ENCODE measurements at places on chromosomes 13 and 19.

DNA sequence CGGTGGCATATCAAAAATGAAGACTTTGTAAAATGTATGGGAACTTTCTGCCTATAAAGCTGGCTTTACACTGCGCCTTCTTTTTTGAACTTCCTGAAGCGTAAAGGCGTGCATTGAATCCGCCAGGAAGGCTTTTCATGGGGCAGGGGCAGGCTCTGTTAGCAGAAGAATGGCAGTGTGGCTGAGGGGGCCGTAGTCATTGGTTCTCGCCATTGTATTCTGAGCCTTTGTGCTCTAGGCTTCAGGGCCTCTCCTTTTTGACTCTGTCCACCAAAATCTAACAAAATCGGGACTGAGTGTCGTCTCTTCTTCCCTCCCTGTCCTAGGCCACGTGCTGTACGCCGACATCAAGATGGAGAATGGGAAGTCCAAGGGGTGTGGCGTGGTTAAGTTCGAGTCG lies 14.1 kb downstream of the PRAM1 start:
- DNase-seq: no peak

DNA sequence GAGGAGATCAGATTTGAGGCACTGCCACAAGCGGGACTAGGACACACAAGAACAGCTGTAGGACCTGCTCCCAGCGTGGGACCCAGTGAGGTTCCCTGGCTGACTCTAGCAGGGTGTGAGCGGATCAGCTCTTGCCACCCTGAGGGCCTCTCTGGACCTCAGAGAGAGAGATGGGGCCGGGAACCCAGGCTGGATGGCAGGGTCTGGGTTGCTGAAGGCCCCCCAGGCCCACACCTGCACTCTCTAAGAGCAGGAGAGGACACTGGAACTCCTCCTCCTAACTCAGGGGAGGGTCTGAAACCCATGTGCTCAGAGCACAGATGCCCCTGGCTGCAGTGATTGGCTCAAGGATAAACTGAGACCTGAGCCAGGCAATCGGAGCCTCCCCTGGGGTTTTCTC lies 13.5 kb upstream of the IL4I1 start:
- no peak for DNase-seq

- peak; percentile 67 for DNase-seq
Observed at GRCh38 chr19:2428756-2429711, 1.6 kb upstream of the TIMM13 start.

GRCh38 chr19:48249502-48250014 lies 6.2 kb downstream of the CARD8 start:
- no peak for DNase-seq

GRCh38 chr19:39788244-39788643 lies 9.6 kb downstream of the LEUTX start:
- no peak for DNase-seq

- DNase-seq: peak; percentile 64
Observed at GRCh38 chr19:52170863-52171320, 529 bp downstream of the ZNF836 start.

- no peak for DNase-seq
Observed at GRCh38 chr19:7559102-7559501, 23.6 kb downstream of the PNPLA6 start.

DNA sequence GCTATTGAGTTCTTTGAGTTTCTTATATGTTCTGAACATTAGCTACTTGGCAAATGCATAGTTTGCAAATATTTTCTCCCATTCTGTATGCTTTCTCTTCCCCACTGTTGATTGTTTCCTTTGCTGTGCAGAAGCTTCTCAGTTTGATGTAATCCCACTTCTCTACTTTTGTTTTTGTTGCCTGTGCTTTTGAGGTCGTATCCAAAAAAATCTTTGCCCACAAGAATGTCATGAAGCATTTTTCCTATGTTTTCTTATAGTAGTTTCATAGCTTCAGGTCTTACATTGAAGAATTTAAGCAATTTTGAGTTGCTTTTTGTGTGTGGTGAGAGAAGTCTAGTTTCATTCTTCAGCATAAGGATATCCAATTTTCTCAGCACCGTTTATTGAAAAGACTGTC lies 536.7 kb upstream of the ARGLU1 start:
- no peak for DNase-seq

DNA sequence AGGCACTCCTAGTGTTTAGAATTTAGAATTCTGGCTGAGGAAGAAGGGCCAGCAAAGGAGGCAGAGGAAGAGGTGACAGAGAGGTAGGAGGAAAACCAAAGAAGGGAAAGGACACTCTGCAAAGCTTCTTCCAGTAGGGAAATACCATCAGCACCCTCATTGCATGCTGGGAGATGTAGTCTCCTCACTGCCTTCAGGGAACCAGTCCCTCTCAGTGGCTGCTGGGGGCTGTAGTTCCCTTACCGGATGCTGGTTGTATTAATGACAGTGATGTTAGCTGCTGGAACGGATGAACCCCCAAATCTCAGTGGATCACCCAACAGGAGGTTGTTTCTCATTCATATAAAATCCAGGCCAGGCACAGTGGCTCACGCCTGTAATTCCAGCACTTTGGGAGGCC lies 10.1 kb downstream of the GRIN2D start:
- no peak for DNase-seq

DNA sequence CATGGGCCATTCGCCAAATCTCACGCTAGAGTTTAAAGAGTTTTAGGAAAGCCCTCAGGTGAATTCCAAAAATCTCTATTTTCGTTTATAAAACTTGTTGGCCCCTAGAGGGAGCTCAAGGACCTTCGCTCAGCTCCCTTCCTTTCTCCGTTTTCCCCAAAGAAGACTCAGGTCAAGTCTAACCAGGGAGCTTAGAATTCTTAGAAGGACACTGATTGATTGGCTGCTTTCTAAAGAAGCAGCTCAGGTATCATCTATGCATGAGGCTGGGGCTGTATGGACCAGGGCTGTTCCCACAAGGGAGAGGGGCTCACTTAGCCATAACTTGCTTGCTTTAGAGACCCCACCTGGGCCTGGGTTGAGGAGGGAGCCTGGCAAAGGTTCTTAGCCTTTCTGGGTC lies 20.5 kb downstream of the DZIP1 start:
- peak; percentile 22 for DNase-seq

- no peak for DNase-seq
Observed at GRCh38 chr13:112953591-112954487, 15.2 kb upstream of the MCF2L start.

GRCh38 chr13:95337597-95337996 lies 36.3 kb upstream of the ABCC4 start:
- no peak for DNase-seq

GRCh38 chr13:93726173-93726957 lies 499.8 kb downstream of the GPC6 start:
- DNase-seq: no peak

- peak; percentile 20 for DNase-seq
Observed at GRCh38 chr19:17873786-17874757, 2.3 kb downstream of the SLC5A5 start.

DNA sequence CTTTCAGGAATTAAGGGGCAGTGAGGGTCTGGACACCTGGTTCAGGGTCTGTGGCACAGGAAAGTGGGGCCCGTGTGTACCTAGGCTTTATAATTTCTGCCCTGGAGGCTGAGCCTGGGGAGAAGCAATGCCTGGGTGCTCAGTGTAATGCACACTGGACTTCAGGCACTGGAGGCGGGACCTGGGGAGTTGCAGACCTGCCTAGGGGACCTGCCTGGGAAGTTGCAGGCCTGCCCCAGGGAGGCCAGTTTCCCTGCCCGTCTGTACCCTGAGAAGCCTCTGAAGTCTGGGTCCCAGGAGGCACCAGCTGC lies 2.5 kb upstream of the TMEM59L start:
- DNase-seq: no peak

DNA sequence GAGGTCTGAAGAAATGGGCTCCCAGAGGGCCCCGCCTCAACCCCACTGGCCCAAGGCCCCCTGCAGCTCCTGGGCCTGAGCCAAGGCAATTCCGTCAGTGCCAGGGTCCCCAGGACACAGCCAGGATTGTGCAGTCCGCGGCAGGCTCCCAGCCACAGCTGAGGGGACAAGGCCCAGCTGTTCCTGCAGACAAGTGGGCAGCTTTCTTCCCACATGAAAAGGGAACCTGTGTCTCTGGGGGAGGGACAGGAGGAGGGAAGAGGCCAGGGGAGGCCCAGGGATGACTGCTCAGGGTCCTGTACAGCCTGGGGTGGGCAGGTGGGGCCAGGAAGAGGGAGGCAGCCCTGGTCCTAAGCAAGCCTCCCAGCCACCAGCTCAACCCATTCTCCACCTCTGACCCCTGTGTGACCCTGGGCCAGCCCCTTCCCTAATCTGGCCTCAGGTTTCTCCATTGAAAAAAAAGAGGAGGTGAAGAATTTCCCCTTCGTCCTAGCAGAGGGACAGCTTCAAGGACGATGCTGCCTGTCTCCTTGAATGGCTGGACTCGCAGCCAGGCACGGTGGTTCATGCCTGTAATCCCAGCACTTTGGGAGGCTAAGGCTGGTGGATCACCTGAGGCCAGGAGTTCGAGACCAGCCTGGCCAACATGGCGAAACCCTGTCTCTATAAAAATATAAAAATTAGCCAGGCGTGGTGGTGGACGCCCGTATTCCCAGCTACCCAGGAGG lies 20.5 kb upstream of the VSTM2B start:
- DNase-seq: no peak

- no peak for DNase-seq
Observed at GRCh38 chr19:57786286-57786685, 16.8 kb downstream of the ZNF586 start.

DNA sequence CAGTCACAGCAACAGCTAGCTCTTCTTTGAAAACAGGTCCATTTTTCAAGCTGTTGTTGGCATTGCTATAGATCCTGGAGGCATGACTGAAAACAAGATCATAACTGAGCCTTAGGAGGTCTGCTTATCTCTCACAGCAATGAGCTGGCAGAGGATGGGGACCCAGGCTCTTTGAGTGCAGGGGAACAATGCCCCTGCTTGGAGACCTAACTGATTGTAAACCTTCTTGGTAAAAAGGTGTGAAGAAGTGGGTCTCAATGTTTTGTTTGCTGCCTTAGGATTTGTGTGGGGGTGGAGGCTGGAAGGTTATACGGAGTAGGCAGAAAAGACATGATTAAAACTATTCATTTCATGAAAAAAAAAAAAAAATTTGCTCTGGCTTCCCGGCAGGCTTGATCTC lies 94.6 kb downstream of the EFNB2 start:
- DNase-seq: peak; percentile 85

GRCh38 chr19:1685046-1685445 lies 32.6 kb upstream of the TCF3 start:
- DNase-seq: no peak

DNA sequence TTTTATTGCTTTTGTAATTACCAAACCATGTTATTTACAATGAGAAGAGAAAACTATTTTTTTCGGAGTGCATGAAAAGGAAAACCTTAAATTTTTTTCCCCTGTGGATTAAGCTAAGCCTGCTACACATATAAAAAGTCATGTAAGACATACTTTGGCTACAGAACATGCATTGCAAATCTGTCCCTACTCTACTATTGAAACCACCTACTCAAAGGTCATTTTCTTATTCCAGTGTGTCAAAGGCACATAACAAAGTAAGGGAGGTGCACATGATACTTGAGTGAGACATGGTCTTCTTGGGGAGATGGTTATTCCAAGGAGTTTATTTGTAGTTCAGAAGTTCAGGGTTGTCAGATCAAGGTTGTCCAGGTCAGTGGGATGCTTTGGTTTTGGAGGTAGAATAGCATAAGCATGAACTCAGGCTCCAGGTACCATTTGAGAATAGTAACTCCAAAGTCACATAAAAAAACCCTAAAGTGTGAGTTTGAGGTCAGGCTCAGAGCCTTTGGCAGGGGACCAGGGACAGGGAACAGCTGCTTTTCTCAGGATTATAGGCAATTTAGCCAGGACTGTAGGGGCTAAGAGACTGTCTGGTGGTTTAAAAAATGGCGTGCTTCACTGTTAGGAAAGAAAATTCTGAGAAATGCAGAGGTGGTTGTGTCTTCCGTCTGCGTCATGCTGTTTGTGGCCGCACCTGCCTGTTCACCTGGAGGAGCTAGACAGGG lies 15.4 kb downstream of the FARP1 start:
- no peak for DNase-seq

DNA sequence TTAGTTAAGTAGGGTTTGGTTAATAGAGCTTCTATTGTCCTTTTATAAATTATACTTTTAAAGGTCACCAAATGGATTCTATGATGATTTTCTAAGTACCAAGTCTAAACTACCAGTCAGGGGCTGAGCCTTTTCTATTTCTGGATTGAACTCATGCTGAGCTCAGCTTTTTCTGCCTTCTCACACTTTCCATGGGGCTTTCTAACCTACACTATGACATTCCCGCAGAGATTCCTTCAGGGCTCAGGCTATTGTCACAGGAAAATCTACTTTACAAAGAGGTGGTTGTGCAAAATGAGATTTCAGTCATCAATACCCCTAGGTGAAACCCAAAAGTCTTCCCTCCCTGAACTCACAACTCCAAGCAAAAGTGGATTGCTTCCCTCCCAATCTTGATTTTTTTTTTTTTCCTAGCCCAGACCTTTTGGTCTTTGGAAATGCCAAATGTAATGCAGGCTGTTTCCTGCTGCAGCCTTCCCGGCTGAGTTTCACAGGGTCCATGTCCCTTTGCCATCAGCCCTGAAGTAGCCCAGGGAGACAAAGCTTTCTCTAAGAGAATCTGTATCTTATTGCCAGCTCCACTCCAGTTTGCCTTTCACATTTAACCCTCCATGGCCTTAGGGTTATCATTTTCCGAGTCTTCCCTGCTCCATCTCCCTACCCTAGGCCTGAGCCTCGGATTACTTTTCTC lies 13.6 kb downstream of the C13orf42 start:
- DNase-seq: no peak

DNA sequence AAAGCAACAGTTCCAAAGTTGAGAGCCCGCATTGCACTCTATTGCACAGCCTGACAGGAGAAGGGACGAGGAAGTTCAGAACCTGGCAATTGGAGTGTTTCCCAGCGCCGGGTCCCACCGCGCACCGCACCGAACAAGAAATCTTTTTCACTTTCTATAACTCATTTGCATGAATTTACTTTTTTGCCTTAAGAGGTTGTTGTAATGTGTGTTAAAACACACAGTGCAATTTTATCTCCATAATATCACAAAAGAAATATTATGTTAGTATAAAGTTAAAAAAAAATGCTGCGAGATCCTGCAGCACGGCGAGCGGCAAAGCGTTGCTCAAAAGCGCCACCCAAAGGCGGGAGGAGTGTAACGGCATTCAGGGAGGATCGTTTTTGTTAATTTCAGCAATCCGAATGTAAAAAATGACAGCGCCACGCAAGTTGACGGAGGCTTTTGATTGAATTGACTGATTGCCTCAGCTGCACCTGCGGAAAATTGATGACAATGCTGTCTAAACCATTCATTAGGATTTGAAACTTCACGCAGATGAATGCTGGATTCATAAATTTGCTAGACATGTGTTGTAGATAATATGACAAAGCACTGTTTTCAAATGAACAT lies 303.6 kb upstream of the ZNF507 start:
- DNase-seq: no peak

DNA sequence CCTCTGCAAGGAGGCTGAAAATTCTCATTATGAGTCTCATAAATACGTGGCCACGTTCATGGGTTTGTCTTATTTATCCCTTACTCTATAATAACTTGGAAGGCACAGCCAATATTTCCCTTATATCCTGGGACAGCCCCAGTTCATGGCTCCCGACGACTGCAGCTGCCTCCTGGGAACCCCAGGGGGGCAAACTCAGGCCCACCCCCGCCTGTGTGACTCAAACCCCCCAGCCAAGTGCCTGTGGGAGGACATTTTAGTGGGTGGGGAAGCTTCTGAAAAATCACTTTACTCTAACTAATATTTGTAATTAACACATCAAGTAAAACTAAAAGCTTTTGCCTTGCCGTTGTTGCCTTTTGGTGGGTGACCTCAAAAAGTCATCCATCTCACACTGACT lies 14.3 kb downstream of the RASA3 start:
- no peak for DNase-seq

All from NCI-H1105 treated with DMSO at 0.1 percent for 48 hours (cell line).